ENCODE measurements at places on chromosomes 7 and 10.
A peak's percentile ranks its signal among the peaks of the same experiment; 100 is the strongest.

DNA sequence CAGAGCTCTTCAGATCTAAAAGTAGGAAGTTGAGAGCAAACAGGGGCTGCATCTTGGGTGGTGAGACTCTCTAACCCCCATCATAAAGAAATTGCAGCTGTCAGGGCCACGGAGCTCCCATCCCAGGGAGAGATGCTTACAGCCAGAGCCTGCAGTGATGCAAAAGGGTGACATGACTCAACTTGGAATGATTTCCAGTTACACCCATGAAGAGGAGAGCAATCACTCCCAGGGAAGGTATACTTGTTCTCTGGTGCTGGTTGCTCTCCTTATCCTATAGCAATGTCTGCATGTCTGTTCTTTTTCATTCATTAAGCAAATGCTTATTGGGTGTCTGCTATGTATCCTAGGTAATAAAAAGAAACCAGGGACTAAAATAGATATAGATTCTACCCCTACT is 228.0 kb downstream of the RAB11FIP2 start:
- DNase-seq: peak; percentile 16

- no peak for DNase-seq
Measured at GRCh38 chr7:76230214-76230613, 28.5 kb downstream of the SRRM3 start.

DNA sequence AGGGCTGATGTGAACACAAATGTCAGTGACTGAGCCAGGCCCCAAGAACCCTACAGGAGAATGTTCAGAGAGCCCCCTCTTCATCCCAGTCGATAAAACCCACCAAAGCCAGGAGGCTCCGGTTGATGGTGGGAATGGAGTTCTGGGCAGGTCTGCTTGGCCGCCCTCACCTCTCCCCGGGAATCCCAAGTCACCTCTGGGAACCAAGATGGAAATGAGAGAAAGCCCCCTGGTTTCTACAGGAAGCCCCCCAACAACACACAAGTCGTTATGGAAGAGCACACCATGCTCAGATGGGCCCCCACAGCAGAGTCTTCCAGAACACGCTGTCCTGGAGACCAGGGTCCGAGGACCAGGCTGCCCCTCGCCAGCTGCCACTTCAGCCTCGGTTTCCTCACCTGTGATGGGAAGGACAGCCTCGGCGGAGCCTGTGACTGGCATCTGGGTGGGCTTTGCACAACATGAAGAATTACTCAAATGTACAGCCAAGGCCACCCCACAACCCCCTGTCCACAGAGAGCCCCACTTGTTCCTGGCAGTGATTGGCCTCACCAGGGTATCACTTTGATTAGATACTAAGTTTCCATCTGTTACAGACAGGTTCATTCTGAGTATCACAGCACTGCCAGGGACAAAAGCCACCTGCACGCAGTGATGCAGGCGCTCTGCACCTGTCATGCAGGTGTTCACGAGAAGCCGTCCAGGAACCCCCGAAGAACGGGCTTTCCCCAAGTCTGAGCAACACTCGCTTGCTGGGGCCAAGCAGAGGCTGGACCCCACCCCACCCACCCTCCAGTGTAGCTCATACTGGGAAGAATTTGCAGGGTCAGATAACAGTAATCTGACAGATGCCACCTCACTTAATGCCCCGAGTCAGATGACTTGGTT is 57.6 kb downstream of the MKI67 start:
- no peak for DNase-seq

DNA sequence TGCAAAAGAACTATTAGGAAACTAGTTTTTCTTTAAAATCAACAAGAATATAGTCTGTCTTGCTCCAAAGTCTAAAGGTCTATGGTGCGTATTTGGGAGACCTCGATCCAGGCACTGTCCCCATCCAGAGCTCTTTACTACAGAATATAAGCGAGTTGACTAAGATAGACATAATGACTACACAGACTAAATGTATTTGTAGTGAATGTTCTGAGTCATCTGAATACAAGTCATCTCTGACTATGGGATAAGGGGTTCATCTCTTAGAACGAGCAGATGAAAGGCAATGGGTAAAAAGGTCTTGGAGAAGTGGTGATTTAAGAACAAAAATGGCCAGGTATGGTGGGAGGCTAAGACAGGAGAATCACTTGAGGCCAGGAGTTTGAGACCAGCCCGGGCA is 136.0 kb upstream of the RSU1 start:
- no peak for DNase-seq

GRCh38 chr10:115653473-115653872 is 560.3 kb downstream of the ATRNL1 start:
- no peak for DNase-seq

DNA sequence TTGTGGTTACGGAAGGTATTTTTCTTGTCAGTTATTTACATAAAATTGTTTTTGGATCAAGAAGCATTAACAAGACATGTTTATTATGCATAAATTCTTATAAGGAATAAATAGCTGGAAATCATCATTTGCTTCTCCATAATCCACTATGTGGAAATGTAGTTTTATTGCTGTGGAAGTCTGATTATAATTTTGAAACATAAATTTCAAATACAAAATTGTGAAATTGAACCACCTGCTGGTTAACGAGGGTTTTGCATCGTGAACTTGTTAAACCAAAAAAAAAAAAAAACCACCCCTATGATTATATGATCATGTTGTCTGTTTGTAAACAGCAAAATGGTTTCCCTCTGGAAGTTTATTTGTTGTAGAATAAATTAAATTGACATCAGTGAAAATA is 25.9 kb downstream of the ABRAXAS2 start:
- peak; percentile 8 for DNase-seq
